ENCODE measurements at places on chromosomes 16 and 17. TPM values are rescaled to one million over a fixed set of nuclear protein-coding genes. Genes with fewer than 3 reads are reported as not detected.

Gene NFE2L1
- 348 TPM for total RNA-seq

Gene HOXB7
- total RNA-seq: not detected

DNA sequence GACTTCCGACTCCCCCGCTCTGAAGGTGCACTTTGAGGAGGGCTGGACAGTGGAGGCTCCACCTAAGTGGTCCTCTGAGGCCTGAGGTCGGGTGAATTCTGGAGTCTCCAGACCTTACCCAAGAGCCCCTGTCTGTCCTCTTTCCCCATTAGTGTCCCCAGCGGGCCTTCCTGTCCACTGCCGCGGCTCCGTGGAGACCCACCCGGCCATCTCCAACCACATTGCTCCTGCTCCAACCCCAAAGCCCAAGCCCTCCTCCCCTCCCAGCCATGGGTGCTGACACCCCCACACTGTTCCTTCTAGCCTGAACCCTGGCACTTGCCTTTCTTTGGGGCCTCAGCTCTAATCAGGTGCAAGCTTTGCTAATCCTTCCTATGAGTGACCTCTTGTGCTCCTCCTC is 283.1 kb upstream of the TNRC6C start:
- H3K4me3 ChIP-seq: no peak overlapping the region
- no peak for DNase-seq
- no peaks in the 10 kb centered on the region for H3K36me3 ChIP-seq
- H3K4me1 ChIP-seq: no peaks in the 10 kb centered on the region
- H3K27ac ChIP-seq: no peak overlapping the region
- peaks cover 43% of the 10 kb centered on the region for H3K27me3 ChIP-seq

DNA sequence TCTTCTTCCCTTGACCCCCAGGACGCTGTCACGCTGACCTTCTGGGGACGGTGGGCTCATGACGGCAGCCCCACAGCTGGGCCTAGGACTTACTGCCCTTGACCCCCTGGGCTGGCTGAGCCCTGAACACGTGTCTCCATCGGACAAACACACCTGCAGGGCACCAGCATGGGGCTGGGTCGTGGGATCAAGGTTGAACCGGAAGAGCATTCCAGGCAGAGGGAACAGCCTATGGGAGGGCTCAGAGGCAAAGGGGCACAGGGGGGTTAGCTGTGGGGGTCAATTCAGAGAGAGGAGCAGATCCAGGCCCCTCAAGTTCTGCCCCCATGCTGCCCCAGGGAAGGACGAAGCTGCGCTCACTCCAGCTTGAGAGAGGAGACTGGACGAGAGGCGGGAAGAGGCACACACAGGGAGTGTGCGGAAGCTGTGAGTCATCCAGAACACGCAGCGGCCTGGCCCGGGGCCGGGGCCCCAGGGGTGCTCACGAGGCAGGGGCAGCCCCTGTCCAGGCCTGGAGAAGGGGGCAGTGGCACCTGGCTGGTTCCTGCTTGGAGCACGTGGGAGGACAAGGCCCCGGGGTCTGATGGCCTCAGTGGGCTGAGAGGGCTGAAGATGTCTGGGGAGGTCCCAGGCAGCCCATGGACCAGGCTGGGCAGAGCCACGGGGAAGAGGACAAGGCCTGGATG is 9.9 kb downstream of the SSTR5 start:
- no peak overlapping the region for H3K4me3 ChIP-seq
- peaks cover 7% of the 10 kb centered on the region for H3K4me1 ChIP-seq
- no peak overlapping the region for H3K27ac ChIP-seq
- peak; percentile 23 for DNase-seq
- no peaks in the 10 kb centered on the region for H3K36me3 ChIP-seq

GRCh38 chr16:62038225-62038624 is 2.0 kb upstream of the CDH8 start:
- no peaks in the 10 kb centered on the region for H3K36me3 ChIP-seq
- H3K27me3 ChIP-seq: peaks cover 32% of the 10 kb centered on the region
- H3K4me3 ChIP-seq: no peak overlapping the region
- peaks cover 9% of the 10 kb centered on the region for H3K4me1 ChIP-seq
- H3K27ac ChIP-seq: no peak overlapping the region
- no peak for DNase-seq

GRCh38 chr16:2816751-2817339 is at the start of gene PRSS21:
PRSS21 (plus strand) TSS chr16:2817237; CDS start chr16:2817269, 32 bp downstream.
- no peak within 1 kb of the TSS for H3K4me3 ChIP-seq
- no peaks in the 10 kb centered on the region for H3K4me1 ChIP-seq
- H3K27ac ChIP-seq: no peak within 1 kb of the TSS
- no peak for DNase-seq
